ENCODE measurements at places on chromosomes 11 and 22.
A peak's percentile ranks its signal among the peaks of the same experiment; 100 is the strongest.

DNA sequence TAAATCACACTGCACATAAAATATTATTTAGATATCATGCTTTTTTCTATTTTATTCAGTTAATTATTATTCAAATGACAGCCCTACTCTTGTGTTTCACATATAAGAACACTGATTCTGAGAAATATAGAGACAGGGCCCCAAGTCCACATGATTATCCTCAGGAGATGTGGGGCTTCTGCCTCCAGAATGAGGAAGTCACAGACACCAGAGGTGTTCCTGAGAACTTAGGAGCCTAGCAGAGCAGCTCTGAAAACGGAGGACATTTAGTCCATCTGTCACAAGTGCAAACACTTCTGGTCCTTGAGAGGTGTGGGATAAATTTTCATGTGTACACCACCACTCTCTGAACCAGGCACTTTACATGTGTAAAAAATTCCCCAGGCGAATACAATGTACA, 26.2 kb downstream of the TRIM66 start:
- DNase-seq = no peak

GRCh38 chr11:119608781-119609180, 120.2 kb downstream of the NECTIN1 start:
- DNase-seq = no peak

GRCh38 chr11:132174362-132175255, 804.2 kb downstream of the NTM start:
- no peak for DNase-seq

- DNase-seq = no peak
Observed at GRCh38 chr11:34824425-34824824, 91.8 kb downstream of the APIP start.

- no peak for DNase-seq
Observed at GRCh38 chr11:87908086-87908485, 267.2 kb downstream of the RAB38 start.

DNA sequence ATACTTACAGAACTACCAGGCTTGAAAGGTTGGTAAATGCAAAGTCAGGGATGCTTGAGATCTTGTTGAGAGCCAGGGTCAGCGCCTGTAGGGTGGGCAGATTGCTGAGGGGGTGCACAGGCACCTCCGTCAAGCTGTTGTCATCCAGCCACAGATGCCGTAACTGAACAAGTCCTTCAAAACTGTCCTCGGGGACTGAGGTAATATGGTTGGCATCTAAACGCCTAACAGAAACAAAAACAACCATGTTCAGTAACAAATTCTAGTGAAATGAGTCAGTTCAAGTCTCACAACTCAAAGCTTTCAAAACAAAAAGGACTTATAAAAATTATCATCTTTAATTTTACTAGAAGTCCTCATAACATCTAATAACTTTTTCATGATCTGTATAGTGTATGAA, 22.2 kb upstream of the CCDC34 start:
- DNase-seq = peak; percentile 1

GRCh38 chr11:60363542-60364470, 14.5 kb upstream of the MS4A7 start:
- DNase-seq = peak; percentile 15

GRCh38 chr11:31844351-31844750, 33.2 kb upstream of the PAX6 start:
- no peak for DNase-seq

DNA sequence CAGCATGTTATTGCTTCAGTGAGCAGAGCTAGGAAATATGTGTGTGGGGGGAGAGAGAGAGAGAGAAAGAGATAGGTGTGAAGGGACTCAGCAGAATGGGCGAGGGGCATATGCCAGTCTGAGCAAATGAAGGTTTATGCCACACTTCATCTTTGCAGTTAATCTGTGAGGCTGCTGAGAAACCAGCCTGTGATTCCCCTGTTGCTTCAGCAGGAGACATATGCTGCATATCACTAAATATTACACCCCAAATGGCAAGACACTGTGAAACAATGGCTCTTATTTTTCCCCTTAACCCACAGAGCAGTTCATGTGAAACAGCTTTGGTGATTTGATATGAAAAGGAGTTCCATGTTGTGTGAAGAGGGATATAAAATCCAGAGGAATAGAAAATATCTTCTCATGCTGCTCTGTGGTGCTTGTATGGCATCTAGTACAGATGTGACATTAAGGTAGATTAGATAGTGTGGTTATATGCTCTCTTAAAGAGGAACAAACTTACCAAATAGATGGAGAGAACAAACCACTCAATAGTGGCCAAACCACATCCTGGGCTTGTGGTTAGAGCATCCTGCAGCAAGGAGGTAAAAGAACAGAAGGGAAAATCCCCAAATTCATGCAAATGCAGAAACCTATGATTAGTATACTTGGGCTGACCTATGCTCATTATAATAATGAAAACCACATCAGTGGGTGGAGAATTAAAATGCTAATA, 864.2 kb downstream of the FAM181B start:
- DNase-seq = no peak

DNA sequence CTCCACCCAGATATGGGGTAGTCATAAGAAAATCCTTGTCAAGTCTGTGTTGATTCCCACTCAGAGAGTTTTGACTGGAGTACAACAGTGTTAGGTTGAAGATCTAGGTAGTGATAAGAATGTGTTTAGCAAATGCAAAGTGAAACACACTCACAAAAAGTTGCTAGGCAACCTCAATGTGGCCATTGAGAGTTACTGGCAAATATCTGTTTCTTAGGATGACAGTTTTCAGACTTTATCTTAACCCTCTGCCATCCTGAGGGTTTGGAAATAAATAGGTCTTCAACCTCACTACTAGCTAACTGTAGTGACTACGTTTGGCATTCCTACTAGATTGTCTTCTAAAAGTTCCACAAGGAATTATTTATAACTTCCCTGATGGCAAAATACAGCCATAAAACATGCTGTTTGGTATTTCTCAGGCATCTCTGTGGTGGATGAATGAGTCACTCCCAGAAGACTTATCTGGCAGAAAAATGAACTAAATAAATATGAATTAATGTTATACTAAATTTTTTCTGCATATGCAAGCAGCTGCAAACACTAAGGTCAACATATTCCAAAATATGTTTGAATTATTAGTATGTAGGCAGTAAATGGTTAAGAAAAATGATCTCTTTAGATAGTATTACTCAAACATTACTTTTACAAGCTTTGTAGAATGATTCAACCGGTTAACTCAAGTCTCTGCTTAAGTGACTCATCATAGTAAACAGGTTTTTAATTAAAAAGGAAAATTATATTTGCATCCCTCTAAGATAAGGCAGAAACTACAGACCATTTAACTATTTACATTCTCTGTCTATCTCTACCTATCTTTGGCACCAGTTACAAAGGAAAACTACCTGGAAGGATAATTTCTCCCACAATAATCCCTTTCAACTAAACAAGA, 17.1 kb upstream of the SYTL2 start:
- no peak for DNase-seq

DNA sequence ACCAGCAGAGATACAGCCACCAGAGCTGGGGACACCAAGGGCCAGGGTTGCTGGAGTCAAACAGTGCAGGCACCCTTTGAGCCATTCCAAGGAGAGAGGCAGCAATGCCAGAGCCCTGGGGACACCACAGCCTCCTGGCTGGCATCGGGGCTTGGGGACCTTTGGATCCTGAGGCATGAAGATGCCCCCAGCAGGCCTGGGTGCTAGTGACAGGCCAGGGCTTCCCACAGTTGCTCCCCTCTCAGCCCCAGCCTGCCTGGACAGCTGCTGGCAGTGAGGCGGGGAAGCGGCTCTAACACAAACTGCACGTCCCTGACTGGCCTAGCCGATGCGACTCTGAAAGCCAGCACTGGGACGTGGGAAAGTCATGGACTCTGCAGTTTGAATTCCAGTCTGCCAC, 2.7 kb downstream of the CD5 start:
- no peak for DNase-seq

DNA sequence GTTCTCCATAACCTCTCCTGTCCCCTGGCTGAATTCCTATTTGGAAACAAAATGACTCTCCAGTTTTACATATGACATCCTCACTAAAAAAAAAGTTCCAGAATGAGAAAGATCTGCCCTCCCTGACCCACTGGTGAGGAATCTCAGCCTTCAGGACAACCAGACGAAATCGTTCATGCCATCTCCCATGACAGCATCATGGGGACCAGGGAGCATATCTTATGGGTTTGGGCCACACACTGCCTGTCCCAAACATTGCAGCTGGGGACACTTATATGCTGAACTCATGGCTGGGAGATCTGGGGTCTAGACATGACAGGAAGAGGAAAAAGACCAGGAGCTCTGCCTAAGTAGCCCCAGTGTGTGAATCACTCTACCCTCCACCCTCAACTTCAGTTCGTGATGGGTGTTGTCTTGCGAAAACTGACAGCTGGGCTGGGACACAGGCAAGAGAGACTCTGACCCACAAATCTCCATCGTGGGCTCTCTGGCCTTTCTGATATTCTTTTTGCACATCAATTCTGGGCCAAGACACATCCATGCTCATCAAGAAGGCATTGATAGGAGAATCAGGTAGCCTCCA, 102.0 kb downstream of the ZNF280B start:
- no peak for DNase-seq

GRCh38 chr11:74676596-74676995, 54.6 kb downstream of the CHRDL2 start:
- DNase-seq = no peak

GRCh38 chr11:119190531-119190930, 5.3 kb downstream of the NHERF4 start:
- no peak for DNase-seq

DNA sequence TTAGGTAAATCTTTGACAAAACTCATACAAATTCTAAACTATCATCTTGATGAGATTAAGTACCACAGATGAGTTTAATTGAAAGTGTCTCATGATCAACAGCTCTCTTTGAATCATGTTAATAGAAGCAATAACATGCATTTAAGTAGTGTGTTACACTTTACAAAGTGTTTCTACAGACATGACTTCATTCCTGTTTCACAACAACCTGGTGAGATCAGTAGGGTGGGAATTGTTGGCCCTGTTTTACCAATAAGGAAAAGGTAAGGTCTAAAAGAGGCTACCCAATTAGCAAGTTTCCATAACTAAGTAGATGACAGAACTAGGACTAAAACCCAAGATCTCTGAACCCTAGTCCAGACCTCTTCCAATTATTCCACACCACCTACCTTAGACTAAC, 12.7 kb upstream of the PRSS23 start:
- DNase-seq = no peak

DNA sequence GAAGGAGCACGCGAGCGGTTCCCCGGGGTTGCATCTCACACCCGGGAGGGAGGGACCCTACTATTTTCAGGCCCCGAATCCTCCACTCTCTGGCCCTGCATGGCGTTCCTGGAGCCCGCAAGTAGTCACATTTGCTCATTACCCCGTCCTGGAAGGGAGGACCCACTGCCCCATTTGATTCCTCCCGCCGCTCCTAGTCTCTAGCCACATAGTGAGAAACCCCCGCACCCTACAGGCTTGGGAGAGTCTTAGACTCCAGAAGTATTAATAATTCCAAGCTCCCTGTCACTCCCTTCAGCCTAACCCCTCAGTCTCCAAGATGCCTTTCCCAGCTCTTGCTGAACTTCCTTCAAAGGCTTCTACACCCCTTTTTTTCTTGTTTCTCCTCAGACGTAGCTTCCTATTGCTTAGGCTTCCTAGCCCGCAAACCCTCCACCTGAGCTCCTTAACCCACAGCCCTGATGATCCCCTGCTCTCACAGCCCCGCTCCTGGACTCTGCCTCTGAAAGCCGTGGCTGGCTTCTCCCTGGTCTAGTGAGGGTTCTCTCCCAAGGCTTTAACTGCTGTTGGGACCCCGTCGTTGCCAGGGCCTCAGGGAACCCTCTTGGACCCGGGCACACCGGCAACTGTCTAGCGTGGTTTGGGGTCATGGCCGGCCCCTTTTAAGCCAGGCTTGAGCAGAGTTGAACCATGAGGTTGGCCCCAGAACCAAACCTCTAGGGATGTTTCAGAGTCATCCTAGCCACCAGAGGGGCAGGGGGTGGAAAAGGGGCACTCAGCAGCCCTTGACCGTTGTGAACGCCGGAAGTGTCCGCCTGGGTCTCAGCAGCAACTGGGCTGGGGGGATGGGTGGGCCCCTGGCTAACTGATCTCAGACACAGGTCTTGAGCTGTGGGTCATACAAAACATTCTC, 862 bp downstream of the GGA1 start:
- DNase-seq = no peak

- DNase-seq = no peak
Observed at GRCh38 chr11:96154802-96155520, 188.0 kb downstream of the MAML2 start.

GRCh38 chr11:78660471-78660870, 85.8 kb upstream of the NARS2 start:
- DNase-seq = no peak

- no peak for DNase-seq
Observed at GRCh38 chr22:38072322-38073149, 11.4 kb downstream of the SLC16A8 start.

DNA sequence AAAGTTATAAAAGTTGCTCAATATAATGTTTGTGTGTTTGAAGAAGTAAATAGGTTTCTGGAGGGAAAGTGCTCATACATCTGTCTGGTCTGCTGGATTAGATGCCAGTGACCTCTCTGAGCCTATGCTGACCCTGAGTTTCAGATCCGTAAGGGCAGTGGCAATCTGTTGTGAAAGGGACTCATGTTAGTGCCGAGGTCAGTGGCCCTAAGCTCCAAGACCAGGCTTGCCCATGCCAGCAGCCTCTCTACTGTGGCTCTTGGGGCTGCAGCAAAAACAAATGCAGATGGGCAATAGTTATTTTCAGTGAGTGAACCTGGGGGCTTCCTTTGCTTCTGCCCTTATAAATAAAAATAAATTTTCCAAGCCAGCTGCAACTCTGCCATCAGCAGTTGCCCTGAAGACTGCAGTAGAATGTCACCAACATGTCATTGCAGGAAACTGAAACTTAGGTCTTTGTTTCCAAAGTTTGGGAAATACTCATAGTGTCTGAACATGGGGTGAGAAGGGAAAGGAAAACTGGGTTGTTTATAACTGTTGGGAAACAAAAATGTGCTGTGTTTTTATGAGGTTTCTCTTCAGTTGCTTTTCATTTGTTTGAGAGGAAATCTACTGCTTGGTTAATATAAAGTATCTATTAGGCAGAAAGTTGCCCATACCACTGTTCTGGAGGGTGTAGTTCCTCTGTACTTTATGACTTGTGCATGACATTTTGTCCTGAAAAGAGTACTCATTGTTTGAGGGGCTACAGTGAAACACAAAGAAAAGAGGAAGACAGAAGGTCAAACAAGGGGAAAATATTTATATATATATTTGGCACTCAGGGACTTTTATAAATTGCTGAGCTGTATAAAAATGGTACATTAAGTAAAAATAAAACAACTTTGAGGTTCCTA, 9.5 kb upstream of the MS4A4E start:
- no peak for DNase-seq

GRCh38 chr11:124153821-124154220, 29.3 kb upstream of the OR10D3 start:
- DNase-seq = no peak

Data from NCI-H1694 treated with DMSO at 0.1 percent for 48 hours (cell line).